Stimulated activated CD8-positive, alpha-beta memory T cell treated with anti-CD3 and anti-CD28 coated beads, Interleukin-4, amount 100 ng/mL, for 1 hour (primary cell): ENCODE measurements at places on chromosomes 11 and 22.

- no peak for DNase-seq
Measured at GRCh38 chr11:95688501-95689222, 100.9 kb downstream of the FAM76B start.

- no peak for DNase-seq
Measured at GRCh38 chr11:15048616-15049015, 24.8 kb upstream of the CALCB start.

DNA sequence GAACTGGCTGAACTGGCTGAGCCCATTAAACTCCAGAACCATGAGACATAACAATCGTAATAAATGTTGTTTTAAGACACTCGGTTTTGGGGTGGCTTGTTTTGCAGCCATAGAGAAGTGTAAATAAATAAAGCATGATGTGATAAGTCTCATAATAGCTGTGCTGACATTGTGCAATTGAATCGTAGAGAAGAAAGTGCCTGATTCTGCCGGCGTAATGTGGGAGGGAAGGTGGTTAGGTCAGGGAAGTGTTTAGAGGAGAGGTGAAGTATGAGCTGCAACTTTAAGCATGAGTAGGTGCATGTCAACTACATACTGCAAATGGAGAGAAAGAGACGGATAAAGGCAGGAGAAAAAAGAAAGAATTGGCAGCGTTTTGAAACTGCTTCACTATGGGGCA is 217.1 kb downstream of the BLID start:
- no peak for DNase-seq

DNA sequence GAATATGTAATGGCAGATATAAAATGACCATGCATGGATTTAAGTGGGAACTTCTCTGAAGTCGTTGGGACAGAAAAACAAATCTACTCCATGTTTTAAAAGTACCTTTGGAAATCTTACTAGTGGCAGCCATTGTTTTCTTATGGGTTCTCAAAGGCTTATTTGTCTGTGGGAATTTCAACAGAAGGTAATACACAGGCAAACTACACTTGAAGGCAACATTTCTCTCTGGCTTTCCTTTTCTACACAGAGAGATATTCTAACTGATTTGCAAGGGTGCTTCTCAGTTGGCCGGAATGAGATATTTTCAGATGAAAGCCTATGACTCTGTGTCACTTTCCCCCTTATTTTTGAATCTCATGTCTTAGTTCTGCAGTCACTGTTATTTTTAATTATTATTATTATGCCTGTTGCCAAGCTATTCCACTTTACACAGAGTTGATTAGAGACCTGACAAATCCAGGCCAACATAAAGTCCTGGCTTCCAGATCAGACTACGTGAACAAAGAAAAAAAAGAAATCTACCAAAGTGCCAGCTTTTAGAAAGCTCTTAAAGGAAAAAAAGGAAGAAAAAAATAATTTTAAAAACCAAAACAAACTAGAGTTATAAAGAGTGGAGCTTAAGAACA is 18.9 kb upstream of the PSMA1 start:
- DNase-seq = no peak

GRCh38 chr22:32237906-32238305 is 17.2 kb downstream of the SLC5A4 start:
- no peak for DNase-seq

DNA sequence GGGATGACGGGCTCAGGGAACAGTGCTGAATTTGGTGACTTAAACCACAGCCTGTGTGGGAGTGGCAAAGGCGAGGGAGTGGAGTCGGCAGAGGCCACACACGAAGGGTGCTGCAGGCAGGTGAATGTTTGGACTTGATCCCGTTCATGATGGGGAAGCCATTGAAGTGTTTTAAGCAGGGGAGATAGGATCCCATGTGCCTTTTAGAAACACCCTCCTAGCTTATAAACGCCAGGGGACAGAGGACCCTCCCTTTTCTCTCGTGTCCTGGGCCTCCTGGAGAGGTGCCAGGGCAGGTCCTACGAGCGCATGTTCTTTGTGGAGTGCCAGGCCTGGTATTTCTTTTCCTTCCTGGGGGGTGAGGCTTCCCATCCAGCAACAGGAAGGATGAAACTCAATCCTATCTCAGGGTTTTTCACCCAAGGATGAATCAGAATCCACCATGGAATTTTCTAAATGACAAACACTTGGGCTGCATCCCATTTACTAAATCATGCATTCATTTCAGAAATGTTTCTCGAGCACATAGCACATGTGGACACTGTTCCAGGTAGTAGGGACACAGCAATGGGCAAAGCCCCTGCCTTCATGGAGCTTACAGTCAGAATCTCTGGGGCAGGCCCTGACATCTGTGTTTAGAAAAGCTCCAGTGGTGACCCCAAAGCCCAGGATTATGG is 59.6 kb downstream of the CHRDL2 start:
- DNase-seq = no peak

DNA sequence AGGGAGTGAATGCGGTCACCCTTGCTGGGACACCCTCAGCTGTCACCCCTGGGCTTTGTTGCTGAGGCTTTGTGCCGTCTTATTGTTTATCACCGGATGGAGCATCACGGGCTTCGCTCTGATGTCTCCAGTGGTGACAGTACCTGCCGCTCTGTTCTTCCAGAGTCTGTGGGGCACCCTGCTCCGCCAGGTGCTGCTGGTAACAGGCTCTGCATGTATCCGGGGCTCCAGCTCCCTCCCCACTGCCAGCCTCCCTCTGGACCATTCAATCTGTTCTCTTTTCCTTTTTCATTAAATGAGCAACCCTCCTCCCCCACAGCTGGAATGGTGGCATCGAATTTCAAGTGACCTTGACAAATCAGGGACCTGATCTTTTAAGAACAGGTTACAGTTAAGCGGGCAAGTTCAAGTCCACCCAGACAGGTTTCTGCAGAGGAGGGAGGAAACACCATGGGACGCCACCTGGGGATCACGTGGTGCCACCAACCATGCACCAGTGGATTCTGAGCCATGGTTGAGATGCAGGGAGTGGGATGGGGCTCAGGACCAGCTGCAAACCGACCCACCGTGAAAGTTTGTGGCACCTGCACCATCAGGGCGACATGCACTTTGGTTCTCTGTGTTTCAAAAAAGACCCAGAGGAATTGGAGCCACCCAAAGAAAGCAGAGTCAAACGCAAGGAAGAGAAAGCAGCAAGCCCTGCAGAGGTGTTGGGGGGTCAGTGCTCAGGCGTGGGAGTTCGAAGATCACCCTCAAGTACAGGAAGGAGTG is 89.3 kb downstream of the BCR start:
- no peak for DNase-seq
